ENCODE measurements at places on chromosomes 4 and X. TPM values are rescaled to one million over a fixed set of nuclear protein-coding genes. Genes with fewer than 3 reads are reported as not detected.

GRCh38 chrX:82912382-82912781 is 595.7 kb upstream of the POU3F4 start:
- no peak for DNase-seq

GRCh38 chr4:126807132-126807531 is 825.6 kb upstream of the INTU start:
- no peak for DNase-seq

The NUDT10 gene
- total RNA-seq = not detected

DNA sequence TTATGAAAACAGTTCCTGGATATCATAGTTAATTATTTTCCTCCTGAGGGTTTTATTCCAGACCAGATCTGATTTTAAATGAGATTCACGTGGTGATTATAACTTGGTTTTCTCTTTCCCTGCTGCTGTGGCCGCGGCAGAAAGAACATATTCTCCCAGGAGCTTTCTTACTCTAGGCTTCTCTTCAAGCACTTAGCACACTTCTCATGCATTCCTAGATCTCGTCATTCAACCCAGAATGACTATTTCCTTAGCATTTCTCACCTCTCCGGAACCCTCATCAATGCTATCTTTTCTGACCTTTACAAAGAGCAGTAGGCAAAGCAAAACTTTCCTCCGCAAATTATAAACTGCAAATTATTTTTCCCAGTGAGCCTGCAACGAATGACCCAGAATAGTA is 122.9 kb downstream of the GPAT3 start:
- DNase-seq = no peak

The MAGEA3 gene
- not detected for total RNA-seq

DNA sequence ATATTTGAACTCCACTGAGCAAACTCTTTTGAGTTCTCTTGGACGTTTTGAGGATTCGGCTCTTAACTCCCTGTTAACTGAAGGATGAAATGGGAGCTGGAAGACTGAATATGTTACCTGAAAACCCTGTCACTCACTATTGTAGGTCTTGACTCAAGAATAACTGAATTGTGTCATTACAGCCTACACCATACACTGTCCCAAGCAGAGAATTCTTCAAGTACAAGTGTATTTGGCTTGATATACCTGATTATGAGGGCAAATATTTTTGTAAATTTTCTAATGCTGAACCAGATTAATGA is 276.1 kb downstream of the CFAP299 start:
- no peak for DNase-seq

DNA sequence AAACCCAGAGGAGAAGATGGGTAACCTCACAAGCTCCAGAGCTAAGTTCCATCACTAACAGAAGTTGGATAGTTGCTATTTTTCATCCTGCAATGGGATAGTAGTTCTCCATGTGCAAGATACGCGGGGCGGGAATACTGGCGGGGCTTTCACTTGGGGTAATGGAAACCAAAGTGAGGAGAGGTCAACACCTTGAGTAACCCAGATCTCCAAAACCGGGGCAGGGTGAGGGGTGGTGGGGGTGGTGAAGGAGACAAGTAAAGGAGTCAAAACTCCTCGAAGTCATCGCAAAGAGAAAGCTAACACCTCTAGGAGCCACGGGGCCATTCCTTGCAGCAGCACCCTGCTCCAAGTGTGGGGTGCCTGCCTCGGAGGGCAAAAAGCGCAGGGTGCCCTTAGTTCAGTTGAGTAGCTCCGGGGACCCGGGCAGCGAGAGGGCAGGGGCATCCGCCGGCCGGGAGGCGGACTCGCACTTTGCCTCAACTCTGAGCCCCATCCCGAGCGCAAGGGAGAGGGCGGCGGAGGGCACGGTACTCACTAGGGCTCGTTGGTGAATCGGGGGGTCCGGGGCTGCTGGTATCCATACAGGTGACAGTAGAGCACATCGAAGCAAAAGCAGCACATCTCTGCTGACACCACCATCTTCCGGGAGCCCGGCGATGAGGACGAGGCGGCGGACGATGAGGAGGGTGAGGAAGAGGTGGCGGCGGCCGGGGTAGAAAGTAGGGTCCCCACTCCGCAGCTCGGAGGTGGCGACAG is 645 bp downstream of the AMMECR1 start:
- DNase-seq = no peak

All from mesenteric fat pad (tissue), 1 donor.